Stimulated activated CD4-positive, alpha-beta T cell treated with anti-CD3 and anti-CD28 coated beads, Interleukin-4, amount 100 ng/mL, for 4 hours (primary cell): ENCODE measurements at places on chromosomes 12 and 14.

DNA sequence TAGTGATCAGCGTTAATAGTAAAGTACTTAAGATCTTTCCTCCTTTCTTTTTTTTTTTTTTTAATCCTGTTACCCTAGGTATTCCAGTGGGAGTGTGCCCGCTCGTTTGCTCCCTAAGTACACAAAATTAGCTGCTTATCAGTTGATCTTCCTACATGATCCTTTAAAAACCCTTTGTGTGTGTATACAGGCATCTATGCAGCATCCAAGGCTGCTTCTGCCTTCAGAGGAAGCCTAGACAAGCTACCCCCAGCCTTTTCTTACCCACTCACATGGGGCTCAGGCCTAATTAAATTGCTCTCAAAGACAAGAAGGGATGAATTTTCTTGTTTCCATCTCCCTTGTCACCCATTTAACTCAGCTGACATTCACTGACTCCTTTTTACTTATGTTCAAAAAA is 343.4 kb upstream of the LMO3 start:
- DNase-seq = no peak

DNA sequence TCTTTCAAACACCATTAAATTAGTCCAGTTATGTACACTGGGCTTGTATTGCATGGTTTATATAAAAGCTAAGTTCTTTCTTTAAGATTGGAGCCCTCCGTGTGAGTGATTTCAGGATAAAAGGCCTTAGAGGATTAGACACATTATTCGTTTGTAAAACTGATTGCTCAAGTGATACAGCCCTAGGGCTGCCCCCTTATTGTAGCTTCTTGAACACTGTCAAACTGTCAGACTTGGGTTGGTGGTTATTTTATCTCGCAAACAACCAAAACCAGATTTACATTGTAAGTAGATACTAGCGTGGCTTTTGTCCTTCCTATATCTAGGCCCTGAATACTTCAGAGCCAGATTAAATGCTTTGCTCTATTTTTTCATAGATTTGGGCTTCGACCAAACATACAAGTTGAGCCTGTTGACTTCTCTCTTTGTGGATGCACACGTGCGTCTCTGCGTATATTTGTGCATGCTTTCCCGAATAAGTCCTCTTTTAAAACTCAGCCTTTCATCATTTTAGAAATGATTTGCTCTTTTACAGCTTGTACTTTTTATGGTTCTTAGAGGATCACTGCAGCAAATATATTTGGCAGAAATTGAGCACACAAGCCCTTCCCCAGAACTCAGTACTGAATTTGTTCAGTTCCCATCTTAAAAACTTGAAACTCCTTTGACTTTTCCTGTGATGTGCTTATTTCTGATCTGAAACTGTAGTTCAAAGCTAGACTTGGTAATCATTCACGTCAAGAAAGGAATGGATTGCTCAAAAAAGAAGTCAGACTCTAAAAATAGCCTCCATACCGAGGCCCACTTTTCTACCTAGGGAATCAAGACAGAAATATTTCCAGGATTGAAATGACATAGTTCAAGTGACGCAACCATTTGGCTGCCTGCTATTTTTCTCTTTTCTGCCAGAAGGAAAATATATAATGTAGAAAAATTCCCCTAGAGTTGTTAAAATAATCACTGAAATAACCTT is 129.5 kb downstream of the ETV6 start:
- no peak for DNase-seq

DNA sequence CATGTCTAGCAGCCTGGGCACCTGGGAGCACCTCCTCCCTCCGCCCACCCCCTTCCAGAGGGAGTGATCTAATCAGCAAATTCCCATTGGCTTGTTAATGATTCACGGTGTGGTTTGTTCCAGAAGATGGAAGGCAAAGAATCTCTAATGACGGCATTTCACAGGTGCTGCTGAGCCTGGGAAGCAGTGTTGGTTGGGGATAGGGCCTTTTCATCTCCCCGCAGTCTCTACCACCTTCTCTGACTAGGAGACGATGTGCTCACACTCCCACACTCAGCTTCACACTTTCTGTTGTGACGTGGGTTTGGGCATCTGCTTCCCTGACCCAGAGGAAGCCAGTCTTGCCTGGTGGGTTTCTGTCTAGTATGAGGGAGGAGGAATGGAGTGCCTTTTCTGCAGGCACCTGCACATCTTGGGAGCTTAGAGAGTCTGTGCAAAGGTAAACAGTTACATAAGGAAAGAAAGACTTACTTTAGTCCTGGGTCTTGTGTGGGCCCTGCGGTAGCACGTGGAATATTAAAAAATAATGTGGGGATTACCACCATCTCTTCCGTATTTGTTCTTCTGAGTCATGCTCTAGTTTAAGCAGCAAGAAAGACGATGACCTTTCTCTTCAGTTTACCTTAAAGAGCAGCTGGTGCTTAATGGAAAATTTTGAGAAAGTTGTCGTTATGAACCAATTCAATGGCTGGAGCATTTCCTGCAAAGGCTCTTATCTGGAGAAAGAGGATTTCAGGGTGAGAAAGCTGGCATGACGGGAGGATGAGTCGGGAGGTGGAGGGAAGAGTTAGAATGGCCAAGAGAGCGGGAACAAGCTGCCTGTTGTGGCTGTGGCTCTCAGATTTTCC is 70.6 kb upstream of the ARHGAP5 start:
- DNase-seq = no peak

GRCh38 chr12:123404581-123404980 is 20.6 kb downstream of the KMT5A start:
- no peak for DNase-seq

GRCh38 chr12:20592556-20592955 is 102.6 kb upstream of the SLCO1C1 start:
- no peak for DNase-seq

- no peak for DNase-seq
Measured at GRCh38 chr14:95150910-95151309, 6.4 kb downstream of the DICER1 start.

DNA sequence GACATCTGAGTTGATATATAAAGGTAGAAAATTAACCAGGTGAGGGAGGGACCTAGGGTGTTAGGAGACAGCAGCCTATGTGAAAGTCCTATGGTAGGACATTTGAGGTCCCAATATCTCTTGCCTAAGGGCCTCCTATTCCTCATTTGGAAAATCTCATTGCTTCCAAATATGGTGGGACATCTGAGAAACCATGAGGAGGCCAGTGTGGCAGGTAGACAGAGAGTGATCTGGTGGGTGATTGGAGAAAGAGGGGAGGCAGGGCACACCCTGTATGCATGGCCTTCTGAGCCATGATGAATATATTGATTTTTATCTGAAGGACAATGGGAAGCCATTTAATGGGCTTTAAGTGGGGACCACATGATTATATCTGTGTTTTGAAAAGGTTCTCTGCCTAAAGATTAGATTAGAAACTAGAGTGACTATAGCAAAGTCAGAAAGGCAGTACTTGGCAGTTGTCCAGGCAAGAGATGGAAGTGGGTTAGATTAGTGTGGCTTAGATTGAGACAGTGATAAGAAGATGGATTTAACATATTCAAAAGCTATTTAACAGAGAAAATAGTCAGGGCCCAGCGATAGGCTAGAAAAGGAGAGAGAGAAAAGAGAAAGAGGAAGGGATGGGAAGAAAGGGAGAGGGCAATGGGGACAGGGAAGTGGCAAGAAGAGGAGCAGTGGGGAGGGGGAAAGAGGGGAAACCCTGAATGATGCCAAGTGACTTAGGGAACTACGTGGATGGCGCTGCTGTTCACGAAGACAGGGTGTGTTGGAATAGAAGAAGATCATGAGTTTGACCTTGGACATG is 237.2 kb upstream of the SRRM4 start:
- DNase-seq = no peak

DNA sequence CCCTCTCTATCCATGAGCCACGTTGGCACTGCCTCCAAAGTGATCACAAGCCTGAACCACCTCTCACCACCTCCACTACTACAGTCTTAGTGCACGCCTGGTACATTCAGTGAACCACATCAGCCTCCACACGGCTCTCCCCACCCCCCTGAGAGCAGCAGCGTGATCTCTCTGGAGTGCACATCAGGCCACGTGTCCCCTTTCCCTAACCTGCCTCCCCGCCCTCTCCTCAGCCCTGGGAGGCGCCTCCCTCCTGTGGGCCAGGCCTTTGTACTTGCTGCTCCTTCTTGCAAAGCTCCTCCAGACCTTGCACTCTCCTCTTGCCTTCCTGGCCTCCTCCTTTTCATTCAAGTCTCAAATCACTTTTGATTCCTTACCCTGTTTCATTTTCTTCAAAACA is 49.8 kb downstream of the SLC6A12 start:
- DNase-seq = no peak

GRCh38 chr12:84874125-84874824 is 38.3 kb downstream of the SLC6A15 start:
- no peak for DNase-seq

GRCh38 chr14:84001023-84001422 is 1528.9 kb upstream of the FLRT2 start:
- no peak for DNase-seq

- DNase-seq = no peak
Measured at GRCh38 chr14:50658203-50658602, 9.9 kb downstream of the SAV1 start.

DNA sequence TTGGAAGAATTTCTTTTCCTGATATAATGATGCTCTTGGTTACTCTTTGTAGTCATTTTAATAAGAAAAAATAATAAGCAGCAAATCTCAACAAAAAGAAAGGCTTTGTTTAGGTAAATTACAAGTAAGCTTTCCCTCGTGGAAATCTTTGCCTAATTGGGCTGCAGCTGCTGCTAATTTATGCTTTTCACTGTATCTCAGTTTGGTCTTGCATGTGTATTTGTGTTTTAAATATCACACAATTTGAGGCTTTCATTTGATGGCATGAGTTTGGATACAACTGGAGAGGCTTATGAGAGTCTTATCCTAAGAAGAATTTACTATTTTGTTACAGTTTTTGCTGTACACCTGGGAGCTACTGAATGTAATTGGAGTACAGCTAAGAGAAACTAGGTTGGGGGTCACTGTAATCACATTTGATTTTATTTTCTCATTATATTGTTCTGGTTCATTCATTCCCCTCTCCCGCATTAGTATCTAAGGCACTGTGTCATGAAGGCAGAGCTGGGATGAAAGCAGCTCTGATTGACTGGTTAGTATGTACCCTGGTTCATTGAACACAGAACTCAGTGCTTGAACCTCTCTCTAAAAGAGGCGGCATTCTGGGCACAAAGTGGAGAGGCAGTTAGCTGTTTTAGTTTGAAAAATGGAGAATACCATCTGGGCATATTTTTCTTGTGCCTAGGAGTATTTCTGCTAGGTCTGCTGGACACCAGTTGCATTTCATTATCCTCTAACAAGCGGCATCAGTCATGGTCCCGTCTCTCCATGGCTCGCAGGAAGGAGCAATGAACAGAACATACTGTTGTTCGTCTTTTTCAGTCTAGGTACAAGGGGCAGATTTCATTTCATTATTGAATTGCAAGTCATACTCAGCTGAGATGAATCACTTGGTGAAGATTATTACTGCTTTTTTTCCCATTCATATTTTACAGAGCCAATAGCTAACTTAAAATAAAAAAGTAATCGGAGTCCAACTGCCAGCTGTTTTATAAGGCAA is 118.0 kb upstream of the TMEM260 start:
- no peak for DNase-seq

GRCh38 chr14:105076805-105077648 is 11.8 kb upstream of the GPR132 start:
- DNase-seq = no peak

- DNase-seq = no peak
Measured at GRCh38 chr12:51442324-51442723, 17.7 kb downstream of the SLC4A8 start.

DNA sequence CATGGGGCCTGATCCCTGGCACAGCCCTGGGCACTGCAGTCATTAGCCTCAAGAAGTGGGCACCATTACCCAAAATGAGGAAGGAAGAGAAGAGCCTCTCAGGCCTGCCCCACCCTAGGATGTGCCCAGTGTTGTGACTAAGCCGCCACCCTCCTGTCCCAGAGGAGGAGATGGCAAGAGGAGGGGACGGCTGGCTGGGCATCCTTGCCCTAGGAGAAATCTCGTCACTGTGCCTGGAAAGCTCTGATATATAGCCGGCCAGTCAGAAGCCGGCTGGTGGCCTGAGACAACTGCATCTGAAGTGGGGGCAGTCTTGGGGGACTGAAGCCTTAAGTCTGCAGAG is 115.2 kb downstream of the LGMN start:
- DNase-seq = no peak

DNA sequence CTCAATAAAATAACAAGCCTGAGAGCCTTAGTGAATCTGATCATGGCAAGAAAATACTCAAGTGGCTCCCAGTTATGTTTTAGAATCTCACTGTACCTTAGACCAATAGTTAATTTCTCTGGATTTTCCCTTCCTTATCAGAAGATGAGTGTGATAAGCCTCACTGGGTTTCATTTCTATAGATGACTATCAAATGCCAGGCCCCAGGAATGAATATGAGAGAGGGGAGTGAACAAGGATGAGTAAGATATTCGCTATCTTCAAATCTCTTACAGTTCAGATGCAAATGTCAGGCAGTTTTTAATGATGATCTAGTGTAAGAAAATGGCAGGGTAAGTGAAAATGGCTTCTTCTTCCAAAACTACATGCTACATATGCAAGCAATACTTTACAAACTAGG is 26.1 kb upstream of the OR10P1 start:
- DNase-seq = no peak

- no peak for DNase-seq
Measured at GRCh38 chr12:94534774-94535509, 75.3 kb upstream of the CEP83 start.

DNA sequence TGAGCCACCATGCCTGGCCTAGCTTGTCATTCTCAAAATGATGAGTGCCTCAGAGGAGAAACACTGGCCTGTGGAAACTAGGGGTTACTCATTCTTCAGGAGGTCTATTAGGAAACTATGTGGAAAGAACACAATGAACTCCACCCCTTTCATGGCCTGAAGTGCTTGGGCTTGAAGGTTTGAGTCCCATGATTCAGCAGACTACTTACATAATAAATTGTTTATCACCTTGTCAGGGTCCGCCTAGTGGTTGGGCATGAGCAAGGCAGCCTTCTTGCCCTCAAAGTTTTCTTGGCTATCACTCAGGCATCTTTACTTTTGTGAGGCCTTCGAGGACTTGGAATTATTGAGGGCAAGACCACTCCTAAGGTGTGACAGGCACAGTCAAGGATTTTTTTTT is 251.2 kb downstream of the ACSS3 start:
- no peak for DNase-seq
